ENCODE measurements at places on chromosomes 2 and 18.

DNA sequence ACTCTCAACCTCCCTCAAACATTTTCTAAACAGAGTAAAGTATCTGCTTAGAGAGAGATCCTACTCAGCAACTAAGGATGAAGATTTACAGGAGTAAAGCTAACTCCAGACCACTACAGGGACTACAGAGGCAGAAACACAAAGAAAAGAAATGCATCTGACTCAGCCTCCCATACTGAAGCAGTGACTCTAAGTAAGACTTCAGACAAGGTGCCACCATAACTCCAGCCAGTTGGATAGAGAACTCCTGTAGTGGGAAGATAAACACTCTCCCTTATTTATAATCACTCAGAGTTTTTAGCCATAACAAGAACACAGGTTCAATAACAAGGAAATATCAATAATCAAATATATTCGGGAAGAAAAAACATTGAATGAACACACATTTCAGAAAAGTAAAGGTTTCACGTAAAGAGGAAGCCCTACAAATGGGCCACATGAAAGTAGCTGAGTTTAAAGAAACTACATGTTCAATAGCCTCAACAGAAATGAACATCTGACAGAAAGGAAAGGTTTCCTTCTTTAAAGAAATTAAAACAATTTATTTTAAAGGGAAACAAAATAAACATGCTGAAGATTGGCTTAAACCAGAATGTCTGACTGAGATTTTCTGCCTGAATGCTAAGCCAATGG lies 519.9 kb downstream of the KCNJ3 start:
- no peak for DNase-seq

GRCh38 chr2:124610866-124611265 lies 585.8 kb downstream of the CNTNAP5 start:
- no peak for DNase-seq

- DNase-seq, result no peak
Observed at GRCh38 chr2:202051499-202052161, 18.0 kb downstream of the FZD7 start.

DNA sequence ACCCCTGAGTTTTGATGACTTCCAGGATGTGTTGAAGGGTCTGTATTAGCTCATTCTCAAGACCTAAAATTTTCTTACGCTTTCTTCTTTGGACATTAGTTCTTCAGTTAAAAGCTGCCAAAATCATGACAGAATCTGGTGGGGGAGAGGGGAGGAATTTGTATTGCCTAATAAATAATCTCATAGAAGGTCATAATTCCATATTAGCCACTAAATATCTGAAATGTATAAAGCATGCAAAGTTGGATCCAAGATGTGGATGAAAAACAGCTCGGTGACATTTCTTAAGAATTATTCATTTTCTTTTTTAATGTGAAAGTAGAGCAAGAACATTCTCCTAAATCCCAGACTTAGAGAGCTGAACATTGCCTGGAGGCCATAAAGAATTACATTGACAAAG lies 120.1 kb downstream of the MMADHC start:
- DNase-seq, result no peak

DNA sequence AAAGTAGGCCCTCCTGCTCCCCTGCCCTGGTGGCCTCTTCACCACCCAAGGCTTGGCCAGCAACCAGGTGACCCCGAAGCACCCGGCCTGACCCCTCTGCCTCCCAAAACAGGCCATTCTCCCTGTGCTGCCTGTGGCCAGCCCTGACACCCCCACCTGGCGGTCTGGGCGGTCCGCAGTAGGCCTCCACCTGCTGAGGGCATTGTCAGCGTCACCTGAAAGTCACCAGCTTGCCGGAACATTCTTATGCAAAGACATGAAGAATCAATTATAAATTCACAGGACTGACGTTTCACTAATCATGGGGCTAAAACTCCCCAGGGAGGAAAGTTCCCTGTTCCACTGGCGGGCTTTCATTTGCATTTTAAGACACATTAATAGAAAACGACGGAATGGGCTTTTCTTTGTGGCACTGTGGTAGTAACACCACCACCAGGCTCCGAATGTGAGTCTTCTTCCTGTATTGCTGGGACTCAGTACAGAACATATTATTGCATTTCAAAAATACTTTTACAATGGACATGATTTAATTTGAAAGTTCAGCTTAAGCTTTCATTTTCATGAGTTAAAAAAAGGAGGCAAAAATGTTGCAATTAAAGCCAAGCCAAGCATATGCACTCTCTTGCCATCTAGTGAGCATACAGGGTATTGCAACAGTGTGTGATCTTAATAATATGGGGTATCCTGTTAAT lies 57.4 kb downstream of the ADI1 start:
- DNase-seq, result peak; percentile 88

DNA sequence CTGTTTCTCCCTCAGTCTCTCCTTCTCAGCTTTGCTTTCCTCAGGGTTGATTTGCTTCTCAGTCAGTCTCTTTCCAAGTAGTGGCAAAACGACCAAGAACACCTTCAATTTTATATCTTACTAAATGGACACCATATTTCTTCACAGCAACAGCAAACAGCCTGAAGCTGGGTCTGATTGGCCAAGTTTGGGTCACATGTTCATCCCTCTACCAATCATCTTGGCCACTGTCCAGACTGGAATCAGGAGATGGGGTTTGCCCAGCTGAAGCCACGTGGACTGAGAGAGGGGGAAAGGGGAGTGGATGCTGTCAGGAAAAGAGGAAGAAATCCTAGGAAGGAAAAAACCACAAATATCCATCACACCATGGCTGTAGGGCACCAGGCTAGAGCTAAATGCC lies 42.0 kb upstream of the ACMSD start:
- DNase-seq, result no peak

DNA sequence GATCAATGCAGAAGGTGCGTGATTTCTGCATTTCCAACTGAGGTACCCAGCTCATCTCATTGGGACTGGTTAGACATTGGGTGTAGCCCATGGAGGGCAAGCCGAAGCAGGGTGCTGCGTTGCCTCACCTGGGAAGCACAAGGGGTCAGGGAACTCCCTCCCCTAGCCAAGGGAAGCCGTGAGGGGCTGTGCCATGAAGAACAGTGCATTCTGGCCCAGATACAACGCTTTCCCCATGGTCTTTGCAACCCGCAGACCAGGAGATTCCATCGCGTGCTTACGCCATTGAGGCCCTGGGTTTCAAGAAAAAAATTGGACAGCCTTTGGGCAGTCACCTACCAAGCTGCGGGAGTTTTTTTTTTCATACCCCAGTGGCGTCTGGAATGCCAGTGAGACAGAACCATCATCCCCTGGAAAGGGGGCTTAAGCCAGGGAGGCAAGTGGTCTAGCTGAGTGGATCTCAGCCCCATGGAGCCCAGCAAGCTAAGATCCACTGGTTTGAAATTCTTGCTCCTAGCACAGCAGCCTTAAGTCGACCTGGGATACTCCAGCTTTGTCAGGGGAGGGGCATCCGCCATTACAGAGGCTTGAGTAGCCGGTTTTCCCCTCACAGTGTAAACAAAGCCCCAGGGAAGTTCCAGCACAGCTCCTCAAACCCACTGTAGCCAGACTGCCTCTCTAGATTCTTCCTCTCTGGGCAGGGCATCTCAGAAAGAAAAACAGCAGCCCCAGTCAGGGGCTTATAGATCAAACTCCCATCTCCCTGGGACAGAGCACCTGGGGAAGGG lies 21.7 kb downstream of the TFPI start:
- DNase-seq, result no peak

DNA sequence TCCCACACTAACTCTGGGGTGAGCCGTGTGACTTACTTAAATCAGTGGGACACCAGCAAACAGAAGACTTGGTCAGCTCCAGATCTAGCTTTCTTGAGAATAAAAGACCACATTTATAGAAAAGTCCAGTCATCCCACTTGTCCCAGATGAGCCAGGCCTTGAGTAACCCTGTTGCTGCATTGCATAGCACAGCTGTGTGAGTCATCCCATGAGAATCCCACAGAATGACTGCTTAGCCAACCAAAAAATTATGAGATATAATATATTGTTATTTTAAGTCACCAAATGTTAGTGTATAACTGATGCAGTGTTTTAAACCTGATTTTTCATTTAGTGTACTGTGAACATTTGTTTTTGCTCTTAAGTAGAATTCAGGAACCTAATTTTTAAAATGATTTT lies 94.2 kb upstream of the FSHR start:
- no peak for DNase-seq

- DNase-seq, result no peak
Observed at GRCh38 chr2:63590626-63591408, 2.1 kb downstream of the MDH1 start.

Measured in GM20000 (cell line).